Stimulated activated CD8-positive, alpha-beta memory T cell treated with anti-CD3 and anti-CD28 coated beads, Interleukin-2, amount 100 ng/mL, for 1 hour (primary cell): ENCODE measurements at places on chromosomes 1 and 21.

DNA sequence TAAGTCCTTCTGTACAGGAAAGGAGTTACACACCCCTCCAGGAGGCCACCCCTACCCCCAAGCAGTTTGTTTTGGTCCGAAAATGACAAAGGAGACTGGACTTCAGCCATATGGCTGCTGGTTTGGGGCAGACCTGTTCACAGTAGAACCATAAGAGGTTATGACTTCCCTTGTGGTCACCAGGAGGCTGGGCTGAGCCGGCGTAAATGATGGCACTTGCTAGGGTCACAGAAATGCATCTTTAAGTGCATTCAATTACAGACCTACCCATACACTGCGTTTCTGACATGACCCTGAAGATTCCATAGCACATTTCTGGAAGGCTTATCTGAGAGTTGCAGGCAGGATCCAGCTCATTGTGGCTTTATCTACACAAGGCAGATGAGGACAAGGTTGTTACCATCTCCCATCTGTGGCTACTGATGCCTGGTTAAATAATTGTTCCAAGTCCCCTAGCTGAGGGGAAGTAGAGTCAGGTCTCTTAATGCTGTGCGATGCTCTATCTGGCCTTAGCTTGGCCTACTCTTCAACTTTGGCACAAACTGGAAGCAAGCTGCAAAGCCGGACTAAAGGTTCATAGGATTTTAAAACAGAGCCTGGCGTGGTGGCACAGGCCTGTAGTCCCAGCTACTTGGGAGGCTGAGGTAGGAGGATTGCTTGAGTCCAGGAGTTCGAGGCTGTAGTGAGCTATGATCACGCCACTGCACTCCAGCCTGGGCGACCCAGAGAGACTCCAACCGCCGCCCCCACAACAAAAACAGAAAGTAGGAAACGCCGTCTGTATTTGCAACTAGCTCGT lies 1.7 kb upstream of the TRIM67 start:
- no peak for DNase-seq

DNA sequence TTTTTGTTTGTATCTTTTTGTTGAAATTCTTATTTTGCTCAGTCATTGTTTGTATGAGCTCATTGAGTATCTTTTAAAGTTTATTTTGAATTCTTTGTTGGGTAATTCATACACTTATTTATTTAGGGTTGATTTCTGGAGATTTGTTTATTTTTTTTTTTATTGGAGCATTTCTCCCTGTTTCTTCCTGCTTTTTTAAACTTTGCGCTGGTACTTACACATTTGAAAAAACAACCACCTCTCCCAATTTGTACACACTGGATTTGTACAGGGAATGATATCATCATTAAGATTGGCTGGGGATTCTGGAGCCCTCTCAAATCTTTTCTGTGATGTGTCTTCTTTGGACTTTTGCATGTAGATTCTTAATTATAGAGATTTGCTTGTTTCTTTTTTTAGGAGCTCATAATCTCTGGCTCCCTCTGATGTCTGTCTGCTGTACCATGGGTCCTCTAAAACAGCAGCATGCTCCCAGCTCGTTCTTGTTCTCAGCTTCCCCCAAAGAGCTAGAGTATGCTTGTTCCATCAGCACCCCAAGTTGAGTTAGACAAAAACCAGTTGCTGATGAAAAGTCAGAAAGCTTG lies 310.7 kb downstream of the DUSP10 start:
- DNase-seq = no peak

- no peak for DNase-seq
Observed at GRCh38 chr1:44681905-44682882, 7.7 kb downstream of the ARMH1 start.

DNA sequence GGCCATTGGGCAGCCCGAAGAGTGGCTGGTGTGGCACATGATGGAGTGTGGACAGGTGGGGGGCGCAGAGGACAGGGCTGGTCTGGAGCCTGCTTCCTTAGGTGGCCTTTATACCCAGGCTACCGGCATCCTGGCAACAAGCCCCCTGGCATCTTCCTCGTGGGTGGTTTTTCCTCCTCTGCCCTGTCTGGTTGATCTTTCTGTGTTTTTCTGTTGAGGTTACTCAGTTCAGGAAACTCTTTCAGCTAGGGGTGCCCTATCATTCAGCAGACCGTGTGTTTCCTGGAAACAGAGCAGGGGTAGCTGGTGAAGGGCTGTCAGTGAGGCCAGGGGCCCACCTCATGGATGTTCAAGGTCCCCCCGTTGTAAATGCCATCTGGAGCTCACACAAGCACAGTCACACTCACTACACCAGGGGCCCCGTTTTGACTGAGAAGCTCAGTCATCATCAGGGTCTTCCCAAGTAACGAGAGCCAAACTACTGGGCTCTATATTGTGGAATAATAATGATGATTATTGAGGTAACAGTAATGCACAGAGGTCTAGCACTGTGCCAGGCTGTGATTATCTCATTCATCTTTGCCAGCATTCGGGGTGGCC lies at the start of gene KRTAP12-4:
Gene KRTAP12-4, minus strand, starts transcription at position 84 of the 600 bp plus-strand sequence. Its CDS starts 45 bp downstream, at position 39.
- no peak for DNase-seq
